ENCODE measurements at places on chromosomes 3 and 15. TPM values are rescaled to one million over a fixed set of nuclear protein-coding genes. Genes with fewer than 3 reads are reported as not detected.

Gene SCAMP5
- 4.0 TPM for total RNA-seq

Gene WNT5A
- total RNA-seq, result 36.4 TPM

Gene CISH
- 0.28 TPM for total RNA-seq

Gene CYP19A1
- total RNA-seq, result 0.19 TPM

Gene DUOX1
- total RNA-seq, result under 0.01 TPM

Gene GPR160
- 2.0 TPM for total RNA-seq

Gene DNAH12
- 0.28 TPM for total RNA-seq
